ENCODE measurements at places on chromosomes 2 and 18.
A peak's percentile ranks its signal among the peaks of the same experiment; 100 is the strongest.

DNA sequence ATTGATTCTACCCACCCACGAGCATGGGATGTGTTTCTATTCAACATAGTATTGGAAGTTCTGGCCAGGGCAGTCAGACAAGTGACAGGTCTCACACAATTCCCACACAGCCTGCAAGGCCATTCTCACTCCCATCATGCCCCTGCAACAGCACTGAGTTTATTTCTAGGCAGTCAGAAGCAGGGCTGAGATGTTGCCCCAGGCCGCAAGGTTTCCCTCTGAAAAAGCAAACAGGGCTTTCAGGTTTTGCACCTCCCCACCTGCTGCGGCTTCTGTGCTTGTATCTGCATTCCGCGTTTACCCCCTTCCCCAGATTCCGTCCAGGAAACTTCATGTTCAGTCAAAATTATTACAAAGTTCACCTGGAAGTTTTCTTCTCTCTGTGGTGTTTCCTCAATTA is 9.4 kb upstream of the TACR1 start:
- DNase-seq: no peak

- DNase-seq: no peak
Measured at GRCh38 chr2:71558300-71559051, 105.1 kb downstream of the DYSF start.

DNA sequence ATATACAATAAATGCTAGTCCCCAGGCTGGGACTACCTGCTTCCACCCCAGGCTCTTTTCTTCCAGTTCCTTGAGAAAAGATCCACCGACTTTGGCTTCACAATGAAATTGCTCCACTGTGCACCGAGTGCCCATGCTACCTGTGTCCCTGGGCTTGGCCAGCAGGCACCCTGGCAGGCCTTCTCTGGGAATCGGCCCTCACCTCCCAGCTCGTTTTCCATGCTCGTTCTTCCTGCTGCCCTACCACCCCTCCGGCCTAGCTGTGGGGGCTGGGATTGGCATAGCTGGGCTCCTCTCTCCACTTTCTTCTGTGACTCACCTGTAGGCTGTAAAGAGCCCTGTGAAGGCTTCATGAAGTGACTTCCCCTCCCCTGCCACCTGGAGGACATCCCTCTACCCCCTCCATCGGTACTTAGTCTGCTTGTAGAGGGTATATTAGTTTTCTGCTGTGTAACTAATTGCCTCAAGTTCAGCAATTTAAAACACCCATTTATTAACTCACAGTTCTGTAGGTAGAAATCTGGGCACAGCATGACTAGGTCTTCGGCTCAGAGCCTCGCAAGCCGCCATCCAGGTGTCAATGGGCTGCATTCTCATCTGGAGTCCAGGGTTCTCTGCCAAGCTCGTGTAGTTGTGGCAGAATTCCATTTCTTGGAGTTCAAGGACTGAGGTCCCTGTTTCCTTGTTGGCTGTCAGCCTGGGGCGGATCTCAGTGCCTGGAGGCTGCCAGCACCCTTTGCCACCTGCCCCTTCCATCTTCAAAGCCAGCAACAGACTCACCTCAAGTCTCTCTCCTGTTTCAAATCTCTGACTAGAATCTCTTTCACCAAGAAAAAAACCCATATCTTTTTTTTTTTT is 57.6 kb downstream of the DPYSL5 start:
- no peak for DNase-seq

GRCh38 chr2:86372133-86372532 is 34.7 kb upstream of the REEP1 start:
- DNase-seq: no peak

DNA sequence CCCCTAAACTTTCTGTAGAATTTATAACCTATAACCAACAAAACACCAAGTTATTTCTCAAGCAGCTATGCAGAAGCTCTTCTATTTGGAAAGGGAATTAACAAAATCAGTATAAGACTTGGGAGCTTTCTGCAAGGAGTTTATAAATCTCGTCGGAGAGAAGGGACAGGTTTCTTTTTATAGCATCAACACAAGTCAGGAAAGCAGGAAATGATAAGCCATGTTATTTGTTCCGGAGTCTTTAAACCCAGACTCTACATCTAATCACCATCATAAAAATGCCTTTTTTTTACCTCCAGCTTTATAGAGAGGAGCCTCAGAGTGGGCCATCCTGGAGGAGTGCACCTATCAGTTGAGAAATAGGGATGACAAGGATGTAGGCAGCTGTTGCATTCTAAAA is 137.1 kb downstream of the DPP10 start:
- no peak for DNase-seq

DNA sequence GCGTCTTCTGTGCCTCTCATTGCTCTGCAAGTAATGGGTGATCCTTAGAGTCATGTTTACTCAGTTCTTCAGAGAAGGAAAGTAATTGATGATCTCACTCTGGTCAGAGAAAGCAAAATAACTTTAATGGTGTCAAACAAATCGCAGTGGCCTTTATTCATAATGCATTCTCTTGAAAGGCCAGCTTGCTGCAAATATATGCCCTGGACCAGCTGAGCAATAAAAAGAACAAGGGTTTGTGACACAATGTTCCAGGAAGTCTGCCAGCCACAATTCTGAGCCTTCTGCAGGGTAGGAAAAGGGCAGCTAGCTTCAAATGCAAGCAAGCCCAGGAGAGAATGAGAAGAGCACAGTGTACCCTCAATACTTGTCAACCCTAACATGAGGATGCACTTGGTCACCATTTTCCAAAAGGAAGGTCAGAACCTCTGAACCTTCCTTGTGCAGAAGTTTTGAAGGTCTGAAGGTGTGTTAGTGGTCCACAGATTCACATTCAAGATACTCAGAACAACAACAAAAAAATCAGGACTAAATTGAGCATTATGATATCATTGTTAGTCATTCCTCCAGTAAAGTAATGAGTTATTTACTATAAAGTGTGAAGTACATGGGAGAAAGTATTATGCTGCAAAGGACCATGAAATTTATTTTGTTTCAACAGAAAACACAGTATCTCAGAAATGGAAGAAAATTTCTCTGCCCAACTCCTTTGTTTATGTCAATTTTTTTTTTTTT is 355.6 kb downstream of the PAX3 start:
- DNase-seq: no peak

GRCh38 chr2:47076586-47077441 is 78.3 kb downstream of the STPG4 start:
- DNase-seq: no peak

DNA sequence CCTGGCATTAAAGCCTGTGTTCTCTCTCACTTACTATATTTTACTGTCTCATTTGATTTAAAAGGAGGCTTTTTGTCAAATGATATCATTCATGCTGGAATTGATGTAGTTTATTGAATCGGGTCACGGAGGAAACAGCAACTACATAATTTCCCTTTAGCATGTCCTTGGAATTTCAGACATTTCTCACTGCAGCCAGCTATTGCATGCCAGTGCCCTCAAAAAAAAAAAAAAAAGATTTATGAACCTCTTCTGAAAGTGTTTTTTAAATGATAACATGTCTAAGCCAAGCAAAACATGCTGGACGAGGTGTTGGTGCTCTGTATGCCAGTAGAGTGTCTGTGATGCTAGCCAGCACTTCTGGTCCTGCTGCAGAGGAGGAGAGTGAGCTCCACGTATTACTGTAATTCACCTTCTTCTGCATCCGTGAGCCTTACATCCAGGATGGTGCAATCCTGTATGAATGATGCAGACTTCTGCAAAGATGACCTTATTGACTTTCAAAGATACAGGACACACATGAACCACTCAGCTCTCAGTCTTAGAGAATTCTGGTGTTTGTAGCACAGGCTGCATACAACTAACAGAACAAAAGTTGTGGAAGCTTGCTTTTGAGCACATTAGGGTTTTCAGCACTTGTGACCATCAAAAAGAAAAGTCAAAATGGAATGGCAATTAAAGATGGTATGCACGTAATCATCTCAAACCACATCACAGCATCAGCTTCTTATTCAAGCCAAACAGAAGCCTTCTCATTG is 31.1 kb downstream of the UGP2 start:
- no peak for DNase-seq

DNA sequence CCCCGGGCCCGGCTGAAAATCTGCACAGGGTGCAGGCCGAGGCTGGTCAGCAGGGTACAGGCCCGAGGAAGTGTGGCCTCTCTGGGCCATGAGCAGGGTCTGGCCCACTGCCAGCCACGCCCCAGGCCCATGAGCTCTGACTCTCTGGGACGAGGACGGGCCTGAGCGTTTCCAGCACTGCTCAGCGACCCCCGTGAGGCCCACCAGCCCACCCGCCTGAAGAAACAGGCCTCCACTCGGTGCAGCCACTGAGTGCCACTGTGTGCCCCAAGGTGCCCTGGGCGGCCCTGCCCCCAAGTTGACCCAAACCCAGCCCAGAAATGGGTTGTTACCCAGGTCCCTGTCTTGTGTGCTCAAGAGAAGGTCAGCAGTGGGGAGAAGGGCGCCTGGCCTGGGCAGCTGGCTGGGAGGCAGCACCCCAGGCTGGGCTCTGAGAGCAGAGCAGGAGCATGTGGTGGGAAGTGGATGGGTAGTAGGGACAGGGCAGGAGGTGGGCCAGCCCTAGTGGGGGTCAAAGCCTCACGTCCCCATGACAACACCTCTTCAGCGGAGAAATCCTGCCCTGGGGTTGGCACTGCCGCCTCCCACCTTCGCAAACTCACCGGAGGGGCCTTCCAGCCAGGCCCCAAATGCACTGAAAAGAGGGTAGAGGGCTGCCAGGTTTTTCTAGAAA is 2.1 kb upstream of the SNED1 start:
- DNase-seq: peak; percentile 63

GRCh38 chr2:54691445-54692135 is 31.9 kb upstream of the EML6 start:
- no peak for DNase-seq

DNA sequence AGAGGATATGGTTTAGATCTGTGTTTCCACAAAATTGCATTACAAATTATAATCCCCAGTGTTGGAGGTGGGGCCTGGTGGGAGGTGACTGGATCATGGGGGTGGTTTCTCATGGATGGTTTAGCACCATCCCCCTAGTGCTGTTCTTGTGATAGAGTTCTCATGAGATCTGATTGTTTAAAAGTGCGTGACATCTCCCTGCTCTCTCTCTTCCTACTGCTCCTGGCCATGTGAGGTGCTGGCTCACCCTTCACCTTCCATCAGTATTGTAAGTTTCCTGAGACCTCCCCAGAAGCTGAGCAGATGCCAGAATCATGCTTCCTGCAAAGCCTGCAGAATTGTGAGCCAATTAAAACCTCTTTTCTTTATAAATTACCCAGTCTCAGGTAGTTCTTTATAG is 33.1 kb downstream of the LHCGR start:
- no peak for DNase-seq

DNA sequence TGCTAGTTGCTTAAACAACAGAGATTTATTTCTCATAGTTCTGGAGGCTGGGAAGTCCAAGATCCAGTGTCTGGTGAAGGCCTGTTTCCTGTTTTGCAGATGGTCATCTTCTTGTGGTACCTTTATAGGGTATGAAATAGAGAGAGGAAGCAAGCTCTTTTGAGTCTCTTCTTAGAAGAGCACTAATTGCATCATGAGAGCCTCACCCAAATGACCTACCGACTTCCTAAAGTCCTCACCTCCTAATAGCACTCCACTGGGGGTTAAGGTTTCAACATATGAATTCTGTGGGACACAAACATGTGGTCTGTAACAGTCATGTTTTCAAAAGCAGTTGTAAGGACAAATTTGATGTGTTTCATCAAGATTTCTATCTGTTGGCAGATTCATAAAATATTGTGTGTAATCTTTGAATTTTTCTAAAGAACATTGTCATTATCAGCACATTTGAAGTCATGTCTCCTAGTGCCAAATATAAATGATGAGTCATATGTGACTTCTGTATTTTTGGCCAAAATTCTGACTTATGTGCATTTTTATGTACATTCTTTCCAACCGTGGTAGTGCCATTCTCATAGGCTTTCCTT is 45.3 kb downstream of the CD28 start:
- no peak for DNase-seq

DNA sequence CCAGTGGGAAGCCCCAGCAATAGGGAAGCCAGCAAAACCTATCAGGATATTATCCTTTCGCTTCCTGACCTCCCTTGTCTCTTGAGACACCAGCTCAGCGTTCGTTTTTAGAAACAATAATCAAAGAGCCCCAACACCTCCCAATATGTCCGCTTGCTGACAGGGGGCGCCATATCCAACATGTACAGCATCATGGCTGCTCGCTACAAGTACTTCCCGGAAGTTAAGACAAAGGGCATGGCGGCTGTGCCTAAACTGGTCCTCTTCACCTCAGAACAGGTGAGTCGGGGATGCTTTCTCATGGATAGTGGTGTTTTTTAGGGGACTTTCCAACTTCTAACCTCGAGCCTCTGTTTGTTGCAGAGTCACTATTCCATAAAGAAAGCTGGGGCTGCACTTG is 28.7 kb downstream of the GAD1 start:
- DNase-seq: no peak

GRCh38 chr2:206218796-206219499 is 55.5 kb upstream of the ZDBF2 start:
- no peak for DNase-seq

- DNase-seq: no peak
Measured at GRCh38 chr18:43965691-43966090, 688.4 kb upstream of the SYT4 start.

DNA sequence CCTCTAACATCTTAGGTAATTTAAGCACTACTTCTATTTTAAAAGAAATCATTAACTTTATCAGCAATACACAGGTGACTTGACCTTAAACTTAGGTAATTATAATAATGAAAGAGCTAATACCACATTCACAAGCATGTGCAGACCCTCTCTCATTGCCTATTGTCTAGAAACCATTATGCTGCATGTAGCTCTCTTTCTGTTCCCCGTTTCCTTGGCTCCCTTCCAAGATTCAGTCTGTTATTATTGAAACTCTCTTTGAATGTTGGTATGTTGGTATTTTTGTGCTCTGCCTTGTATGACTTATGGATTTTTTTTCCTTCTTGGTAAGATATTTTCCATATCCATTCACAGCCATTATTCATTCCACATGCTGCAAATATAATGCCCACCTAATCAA is 201.2 kb downstream of the CDCA7 start:
- no peak for DNase-seq

DNA sequence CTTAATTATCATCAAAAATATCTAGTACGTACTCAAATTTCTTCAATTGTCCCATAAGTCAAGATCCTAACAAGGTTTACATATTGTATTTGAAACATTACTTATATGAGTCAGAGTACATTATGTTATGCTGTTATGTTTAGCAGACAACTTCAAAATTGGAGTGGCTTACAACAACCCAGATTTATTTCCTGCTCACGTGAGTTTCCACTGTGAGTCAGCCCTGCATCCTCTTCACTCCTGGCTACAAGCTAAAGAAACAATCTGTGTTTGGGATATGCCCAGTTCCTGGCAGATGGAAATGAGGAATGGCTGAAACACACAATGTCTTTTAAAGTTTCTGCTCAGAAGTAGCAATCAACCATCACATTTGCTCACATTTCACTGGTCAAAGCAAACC is 31.5 kb upstream of the TANC1 start:
- no peak for DNase-seq

GRCh38 chr2:715854-716560 is 38.8 kb upstream of the TMEM18 start:
- no peak for DNase-seq

Measured in sciatic nerve (tissue), 2 donors.